ENCODE measurements at places on chromosomes 12 and 14.

GRCh38 chr14:69471916-69472315 lies 12.6 kb upstream of the PLEKHD1 start:
- no peak for DNase-seq

DNA sequence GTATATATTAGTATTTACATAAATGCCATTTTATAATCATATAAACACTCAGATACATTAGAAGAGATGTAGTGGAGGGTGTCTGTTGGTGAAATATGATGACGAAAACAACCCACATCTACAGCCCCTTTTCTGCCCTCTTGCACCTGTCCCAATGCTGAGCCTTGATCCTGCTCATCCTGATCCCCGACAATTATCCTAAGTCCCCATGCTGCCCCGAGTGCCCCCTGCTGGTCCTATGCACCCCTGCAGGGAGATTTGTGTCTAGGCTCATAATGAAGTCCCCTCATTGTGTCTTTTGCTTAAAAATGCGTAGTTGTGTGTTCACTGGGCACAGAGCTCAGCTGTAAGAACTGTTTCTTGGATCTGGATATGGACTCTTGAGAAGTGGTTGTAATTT lies 554.5 kb downstream of the TMEM121 start:
- DNase-seq = no peak

GRCh38 chr12:104317538-104318210 lies 14.1 kb downstream of the EID3 start:
- no peak for DNase-seq

DNA sequence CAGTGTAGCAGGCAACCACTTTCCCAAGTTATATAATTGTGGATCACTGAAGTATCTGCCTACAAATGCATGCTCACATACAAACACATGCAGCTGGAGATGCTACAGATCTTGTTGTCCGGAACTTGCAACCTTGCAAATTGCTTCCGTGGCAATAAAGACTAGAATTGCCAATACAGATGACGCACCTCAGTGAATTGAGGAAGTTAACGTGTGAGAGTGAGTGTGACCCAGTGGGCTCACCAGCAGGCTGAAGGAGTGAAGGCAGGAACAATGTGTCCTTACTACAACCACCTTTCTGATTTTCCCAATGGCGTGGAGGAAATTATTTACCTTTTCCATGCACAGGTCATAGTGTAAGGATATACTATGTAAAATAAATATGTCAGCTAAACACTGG lies 89.4 kb upstream of the GRIP1 start:
- DNase-seq = no peak

- no peak for DNase-seq
Measured at GRCh38 chr12:107843351-107844311, 69.1 kb downstream of the ASCL4 start.

GRCh38 chr14:104639885-104640548 lies 35.4 kb upstream of the TMEM179 start:
- DNase-seq = peak; percentile 32

GRCh38 chr12:108622921-108623514 lies 10.7 kb downstream of the SELPLG start:
- no peak for DNase-seq

DNA sequence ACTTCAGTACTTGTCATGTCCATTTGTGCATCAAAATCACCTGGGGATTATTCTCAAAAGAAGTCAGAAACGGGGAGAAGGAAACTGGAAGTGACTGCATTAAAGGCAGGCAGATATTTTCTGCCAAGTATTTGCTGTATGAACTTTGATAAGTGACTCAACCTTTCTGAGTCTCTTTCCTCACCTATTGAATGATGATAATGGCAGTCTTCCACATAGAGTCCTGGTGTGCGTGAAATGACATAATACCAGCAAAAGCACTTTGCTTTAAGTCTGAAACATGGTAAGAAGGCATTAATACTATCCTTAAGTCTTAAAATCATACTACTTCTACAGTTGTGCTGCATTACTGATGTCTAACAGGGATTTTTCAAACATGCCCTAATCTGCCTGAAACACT lies 278.5 kb downstream of the ADAMTS20 start:
- DNase-seq = no peak

DNA sequence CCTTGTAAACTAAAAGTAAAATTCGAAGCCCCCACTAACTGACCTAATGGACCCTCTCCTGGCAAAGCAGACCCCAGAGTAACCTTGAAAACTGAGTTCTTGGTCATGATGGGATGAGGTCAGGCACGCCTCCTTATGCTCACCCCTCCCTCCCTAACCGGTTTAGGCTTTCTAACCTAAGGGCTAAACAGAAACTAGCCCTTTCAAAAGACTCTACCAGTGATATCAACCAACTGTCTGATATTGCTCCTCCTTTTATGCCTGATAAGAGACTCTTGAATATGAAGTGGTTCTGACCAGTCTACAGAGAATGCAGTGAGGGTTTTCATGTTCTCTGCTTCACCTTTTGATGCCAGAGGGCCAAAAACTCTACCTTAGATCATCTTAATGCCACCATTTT lies 4.8 kb upstream of the LPCAT3 start:
- no peak for DNase-seq

- no peak for DNase-seq
Measured at GRCh38 chr14:65387171-65387570, 25.4 kb upstream of the FUT8 start.

- no peak for DNase-seq
Measured at GRCh38 chr12:12481631-12482030, 81.0 kb downstream of the DUSP16 start.

DNA sequence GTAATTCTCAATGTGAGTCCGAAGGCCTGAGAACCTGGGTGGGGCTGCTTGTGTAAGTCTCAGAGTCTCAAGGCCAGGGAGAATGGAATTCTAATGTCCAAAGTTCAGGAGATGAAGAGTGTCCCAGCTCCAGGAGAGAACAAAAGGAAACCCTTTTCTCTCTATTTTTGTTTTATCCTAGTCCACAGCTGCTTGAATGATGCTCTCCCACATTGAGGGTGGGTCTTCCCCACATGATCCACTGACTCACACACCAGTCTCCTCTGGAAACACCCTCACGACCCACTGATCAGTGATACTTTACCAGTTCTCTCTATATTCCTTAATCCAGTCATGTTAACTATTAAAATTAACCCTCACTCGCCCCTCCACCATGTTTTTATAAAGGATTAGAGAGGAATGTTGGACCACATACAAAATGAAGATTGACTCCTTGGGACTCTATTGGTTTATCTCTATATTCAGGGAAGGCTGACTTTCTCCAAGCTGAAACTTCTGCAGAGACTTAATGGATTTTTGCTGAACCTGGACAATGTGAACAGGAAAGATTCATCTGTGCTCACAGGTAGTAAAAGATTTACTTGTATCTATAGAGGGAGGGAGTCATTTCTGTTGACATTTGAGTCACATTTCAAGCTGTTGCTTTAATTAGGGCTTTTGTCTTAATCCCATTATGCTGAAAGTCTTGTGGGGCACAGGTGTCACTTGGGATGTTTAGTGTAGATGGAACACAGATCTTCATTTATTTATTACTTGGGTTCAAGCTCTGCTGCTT lies 1061.0 kb upstream of the TMEM132C start:
- DNase-seq = no peak

GRCh38 chr12:95424271-95424994 lies 49.5 kb upstream of the METAP2 start:
- no peak for DNase-seq

DNA sequence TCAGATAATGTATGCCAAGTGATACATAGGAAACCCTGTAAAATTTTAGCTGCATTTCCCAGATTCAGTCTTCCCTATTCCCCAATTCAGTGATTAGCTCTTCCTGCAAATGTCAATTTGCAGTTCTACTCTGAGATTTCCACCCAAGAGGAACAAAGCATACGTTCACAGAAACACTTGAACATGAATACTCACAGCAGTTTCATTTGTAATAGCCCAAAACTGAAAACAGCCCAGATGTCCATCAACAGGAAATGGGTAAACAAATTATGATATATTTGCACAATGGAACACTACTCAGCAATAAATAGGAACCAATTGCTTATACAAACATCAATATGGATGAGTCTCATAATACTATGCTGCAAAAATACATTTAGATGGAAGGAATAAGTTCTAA lies 194.2 kb downstream of the GXYLT1 start:
- DNase-seq = no peak

GRCh38 chr12:126343321-126343720 lies 1278.1 kb downstream of the AACS start:
- no peak for DNase-seq

DNA sequence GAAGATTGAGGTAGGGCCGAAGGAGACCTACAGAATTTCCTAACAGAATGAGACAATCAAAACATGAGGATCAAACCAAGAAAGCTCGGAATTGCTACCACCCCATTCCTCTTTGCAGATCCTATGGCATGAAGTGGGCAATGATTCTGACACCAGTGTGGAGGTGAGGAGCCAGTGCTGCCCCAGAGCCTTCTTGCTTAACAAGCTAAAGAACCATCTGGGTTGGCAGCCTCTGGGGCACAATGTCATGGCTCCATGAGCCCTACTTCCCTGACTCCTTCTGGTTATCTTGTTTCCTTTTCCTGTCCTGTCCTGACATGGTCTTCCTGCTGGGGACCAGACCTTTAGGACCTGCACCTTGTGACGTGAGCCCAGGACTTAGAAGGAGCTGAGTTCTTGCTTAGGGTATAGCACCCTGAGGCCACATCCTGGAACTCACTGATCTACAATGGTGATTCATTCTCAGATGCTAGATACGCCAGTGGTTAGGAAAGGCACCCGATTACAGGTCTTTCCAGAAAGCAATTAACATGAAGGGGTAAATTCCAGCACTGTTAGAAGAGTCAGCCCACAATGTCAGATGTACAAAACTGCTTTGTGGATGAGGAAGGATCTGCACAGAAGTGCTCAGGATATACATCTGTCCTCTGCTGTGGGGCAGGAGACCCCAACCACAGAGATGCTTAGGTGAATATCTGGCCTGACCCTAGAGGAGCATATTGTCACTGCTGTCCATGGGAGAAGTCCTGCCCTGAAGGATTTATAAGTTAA lies 324.2 kb downstream of the ZFP36L1 start:
- no peak for DNase-seq

GRCh38 chr12:42448841-42449240 lies 122.9 kb downstream of the PPHLN1 start:
- no peak for DNase-seq

- DNase-seq = no peak
Measured at GRCh38 chr12:61554268-61555008, 705.8 kb upstream of the USP15 start.

DNA sequence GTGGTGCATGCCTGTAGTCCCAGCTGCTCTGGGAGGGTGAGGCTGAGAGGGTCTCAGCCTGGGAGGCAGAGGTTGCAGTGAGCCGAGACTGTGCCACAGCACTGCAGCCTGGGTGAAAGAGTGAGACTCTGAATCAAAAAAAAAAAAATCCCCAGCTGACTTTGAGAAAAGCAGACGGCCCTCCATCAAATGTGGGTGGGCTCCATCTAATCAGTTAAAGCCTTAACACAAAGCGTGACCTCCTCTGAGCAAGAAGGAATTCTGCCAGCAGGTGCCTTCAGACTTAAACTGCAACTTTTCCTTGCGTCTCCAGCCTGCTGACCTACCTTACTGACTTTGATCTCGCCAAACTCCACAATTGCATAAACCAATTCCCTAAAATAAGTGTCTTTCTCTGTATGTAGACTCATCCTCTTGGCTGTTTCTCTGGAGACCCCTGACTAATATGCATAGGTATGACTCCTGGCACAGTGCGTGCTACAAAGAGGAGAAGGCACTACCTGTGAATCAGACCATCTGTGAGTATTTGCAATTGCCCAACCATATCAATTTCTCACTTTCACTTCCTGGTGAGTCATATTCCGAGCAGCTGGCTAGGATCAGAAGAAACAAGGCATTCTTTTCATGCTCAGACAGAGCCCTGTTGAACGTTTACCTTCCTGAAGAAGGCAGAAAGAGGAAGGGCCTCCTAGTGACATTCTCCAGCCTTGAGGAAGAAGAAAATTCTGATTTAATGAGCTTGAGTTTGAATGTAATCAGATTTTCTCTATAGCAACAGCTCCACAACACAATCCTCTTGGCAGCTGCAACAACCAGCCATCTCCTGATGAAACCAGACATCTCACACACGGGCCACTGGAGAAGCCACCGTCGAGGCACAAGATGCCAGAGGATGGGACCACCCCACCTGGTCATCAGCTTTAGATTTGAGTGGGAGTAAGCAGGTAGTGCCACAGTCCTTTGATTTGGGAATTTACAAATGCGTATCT lies 54.3 kb downstream of the CLMN start:
- peak; percentile 95 for DNase-seq

- no peak for DNase-seq
Measured at GRCh38 chr14:57295239-57295638, 26.5 kb downstream of the AP5M1 start.

- DNase-seq = no peak
Measured at GRCh38 chr14:28323951-28324741, 442.4 kb upstream of the FOXG1 start.

- DNase-seq = no peak
Measured at GRCh38 chr14:76136476-76137110, 15.1 kb upstream of the GPATCH2L start.

DNA sequence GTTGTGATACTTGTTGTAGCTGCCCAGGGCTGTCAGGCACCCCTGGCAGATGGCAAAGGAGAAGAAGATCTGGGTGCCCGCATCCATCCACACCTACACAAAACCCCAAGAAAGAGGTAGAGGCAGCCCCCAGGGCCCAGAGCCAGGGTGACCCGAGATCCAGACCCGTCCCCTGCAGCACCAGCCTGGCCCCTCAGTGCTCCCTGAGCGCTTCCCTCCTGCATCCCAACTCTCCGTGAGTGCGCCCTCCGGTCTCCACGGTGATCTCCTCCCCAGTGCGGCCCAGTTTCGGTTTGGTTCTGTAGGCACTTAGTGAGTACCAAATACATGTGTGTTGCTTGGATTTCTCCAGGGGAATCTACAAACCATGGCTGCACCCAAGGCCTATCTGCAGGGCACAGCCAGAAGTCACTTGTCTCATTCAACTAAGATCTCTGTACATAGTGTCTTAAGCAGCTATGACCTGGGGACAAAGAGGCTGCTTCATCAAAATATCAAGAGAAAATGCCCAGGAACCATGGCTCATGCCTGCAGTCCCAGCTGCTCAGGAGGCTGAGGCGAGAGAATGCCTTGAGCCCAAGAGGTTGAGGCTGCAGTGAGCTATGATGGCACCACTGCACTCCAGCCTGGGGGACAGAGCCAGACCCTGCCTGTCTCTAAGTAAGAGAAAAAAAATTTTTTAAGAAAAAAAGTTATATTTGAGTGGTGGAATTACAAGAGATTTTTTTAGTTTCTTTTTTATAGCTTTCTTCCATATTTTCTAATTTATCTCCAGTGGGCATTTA lies 15.9 kb downstream of the SLC6A12 start:
- DNase-seq = no peak

GRCh38 chr12:3315201-3315661 lies 175.8 kb upstream of the PRMT8 start:
- DNase-seq = no peak

DNA sequence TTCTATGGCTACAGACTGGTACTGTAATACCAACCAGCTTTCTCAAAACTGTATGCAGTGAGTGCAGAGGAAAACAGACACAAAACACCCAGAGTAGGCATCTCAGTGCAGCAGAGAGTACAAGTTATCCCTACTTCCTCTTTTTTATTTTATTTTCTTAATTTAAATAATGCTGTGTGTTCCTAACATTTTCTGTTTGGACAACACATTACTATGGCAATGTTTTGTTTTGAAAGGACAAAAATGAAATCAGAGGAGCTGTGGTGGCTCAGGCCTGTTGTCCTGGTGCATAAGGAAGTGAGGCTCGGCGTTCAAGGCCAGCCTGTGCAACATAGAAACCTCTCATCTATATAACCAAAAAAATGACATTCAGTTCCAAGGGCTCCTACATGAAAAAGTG lies 33.7 kb upstream of the SELPLG start:
- peak; percentile 12 for DNase-seq

GRCh38 chr12:106962286-106962685 lies 6.6 kb downstream of the TMEM263 start:
- no peak for DNase-seq
